ENCODE measurements at places on chromosomes 4 and X.

GRCh38 chr4:153468587-153468986 lies 2.4 kb downstream of the TMEM131L start:
- no peak for DNase-seq

- no peak for DNase-seq
Observed at GRCh38 chrX:136816975-136817374, 36.2 kb upstream of the ARHGEF6 start.

DNA sequence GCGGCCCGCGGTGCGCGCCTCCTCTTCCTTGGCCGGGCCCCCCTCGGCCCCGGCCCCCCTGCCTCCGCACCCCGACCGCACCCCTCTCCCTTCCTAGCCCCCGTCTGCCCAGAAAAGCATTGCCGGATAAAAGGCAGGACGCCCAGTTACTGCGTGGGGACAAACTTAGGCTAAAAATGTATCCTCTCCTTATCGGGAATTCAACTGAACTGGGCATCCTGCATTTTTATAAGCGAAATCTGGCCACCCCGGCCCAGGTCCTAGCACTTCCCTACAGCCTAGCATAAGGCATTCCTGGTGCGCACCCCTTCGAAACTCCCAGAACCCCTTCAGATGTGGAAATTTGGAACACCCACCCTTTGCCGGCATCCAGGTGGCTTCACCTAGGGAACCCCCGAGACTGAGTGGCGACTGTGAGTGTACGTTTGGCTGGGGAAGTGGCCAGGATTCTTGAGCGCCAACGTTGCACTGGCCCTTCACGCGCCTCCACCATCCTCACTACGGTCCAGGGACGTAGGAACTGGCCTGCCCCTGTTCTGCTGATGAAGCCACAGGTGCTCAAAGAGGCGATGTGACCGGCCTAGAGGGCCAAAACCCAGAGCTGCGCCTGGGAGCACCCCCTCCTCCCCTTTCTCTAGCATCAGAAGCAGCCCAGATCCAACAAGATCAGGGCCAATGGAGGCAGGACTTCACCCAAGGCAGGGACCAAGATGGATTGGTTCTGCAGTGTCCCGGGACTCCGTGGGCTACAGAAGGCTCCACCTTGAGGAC lies 5.7 kb upstream of the RNF4 start:
- no peak for DNase-seq

DNA sequence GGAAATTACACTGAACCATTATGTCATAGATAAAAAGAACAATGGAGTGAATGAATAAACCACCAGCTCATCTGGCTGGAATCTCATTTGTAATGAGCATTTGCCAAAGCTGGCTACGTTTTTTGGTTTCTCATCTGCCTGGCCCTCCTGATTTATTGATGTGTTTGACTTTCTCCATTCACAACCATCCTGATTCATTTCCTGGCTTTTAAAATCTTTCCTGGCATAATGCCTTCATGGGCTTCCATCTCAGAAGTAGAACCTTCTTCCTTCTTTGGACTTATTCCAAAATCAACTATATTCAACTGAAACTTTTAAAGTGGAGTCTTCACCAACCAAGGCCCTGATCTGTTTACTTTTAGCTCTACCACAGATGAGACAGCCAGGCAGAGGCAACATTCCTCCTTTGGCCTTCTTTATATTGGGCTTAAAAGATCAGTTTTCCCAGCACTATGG lies 36.0 kb upstream of the ARSJ start:
- no peak for DNase-seq

DNA sequence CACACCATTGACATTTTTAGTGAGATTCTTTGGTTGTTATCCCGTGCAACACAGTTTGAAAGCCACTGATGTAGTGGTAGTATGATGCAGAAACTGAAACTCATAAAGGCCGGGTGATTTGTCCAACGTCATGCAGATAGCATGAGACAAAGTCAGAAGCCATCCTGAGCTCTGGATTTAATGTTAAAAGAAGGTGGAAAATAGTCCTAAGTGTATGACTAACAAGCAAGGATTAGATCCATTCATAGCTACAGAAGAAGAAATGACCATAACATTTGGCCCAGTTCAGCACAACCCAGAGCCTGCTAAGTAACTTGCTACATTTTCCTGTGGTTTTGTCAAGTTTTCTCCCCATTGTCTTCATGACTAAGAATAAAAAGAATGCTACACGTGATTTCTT lies 142.4 kb downstream of the AMELX start:
- no peak for DNase-seq

DNA sequence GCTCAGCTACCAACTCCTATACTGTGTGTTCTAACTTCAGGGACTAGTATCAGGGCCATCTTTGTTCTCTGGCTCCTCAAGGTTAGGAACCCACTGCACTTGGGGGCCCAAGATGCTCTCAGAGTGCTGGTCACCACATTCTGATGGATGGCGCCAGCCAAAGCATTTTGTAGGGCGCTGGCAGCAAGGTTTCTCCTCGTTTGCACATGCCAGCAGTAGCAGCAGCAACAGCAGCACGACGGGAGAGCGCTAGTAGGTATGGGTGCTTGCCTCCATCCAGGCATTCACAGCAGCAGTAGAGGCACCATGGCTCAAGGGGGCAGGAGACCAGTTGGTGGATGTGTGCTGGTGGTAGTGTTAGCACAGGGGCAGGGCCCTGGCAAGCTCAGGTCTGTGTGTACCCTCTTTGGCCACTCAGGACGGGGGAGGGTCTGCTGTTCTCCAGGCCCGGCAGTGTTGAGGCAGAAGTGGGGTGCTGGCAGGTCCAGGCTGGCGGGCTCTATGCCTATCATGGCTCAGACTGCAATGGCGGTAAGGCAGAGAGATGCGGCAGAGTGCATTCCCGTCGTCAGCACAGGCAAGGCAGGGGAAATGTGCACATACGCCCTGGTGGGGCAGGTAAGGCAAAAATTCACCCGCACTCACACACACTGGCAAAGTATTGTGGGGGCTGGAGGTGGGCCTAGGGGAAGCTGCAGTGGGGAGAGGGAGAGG lies 56.6 kb downstream of the SERPINA7 start:
- DNase-seq: no peak

GRCh38 chr4:183544109-183544508 lies 39.3 kb downstream of the ING2 start:
- no peak for DNase-seq

GRCh38 chrX:119948381-119948780 lies 4.8 kb upstream of the NKAP start:
- DNase-seq: no peak

GRCh38 chrX:46200413-46200812 lies 344.8 kb downstream of the ZNF674 start:
- no peak for DNase-seq

- no peak for DNase-seq
Observed at GRCh38 chrX:82816562-82816961, 691.5 kb upstream of the POU3F4 start.

GRCh38 chr4:83109480-83110222 lies 4.9 kb downstream of the PLAC8 start:
- DNase-seq: no peak

DNA sequence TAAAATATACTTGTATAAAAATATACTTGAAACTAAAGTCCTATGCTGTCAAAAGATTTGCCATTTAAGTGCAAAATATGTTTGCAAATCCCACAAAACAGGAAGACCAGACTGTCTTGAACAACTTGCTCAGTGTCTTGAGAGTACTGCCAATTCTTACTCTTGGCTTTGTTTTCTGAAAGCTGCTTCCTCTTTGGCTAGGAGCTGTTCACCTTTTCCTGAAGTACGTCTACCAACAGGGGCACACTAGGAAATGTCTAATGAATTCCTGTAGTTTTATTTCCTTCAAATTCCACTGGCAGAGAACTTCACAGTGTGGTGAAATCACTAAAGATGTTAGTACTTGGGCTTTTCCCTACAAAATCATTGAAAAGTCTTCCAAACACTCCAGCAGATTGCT lies 46.4 kb upstream of the ABCG2 start:
- DNase-seq: no peak

DNA sequence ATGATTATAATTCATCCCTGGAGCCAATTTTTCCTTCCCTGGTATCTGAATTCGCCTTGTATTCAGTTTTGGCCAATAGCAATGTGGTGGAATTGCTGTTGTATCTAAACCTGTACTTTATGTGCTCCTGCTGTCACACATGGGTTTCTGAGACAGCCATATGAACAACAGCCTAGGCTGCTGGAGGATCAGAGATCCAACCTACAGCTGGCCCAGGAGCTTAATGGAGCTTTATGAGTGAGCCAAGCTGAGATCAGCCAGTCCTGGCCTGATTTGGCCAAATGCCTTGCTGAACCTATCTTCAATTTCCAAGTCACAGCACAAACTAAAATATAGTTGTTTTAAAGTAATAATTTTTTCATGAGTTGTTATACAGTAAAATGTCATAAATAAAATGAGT lies 1071.5 kb downstream of the PCDH7 start:
- DNase-seq: no peak

DNA sequence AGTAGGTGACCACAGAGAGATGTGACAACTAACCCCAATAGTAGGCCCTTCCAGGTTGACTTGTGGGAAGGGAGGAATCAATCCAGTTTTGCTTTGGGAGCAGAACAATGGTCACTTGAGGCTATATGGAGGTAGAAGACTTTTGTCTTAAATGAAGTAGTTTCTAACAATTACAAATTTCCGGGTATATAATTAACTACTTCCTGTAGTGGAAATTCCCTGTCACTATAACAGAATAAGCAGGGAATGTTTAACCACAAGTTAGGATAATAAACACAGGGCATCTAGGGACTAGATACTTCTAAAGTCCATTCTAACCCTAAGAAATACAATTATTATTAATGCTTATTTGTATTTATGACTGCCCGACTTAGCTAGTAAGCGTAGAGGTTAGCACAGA lies 99.0 kb upstream of the TRPC3 start:
- no peak for DNase-seq

- no peak for DNase-seq
Observed at GRCh38 chr4:25448379-25449109, 71.5 kb downstream of the ANAPC4 start.

- no peak for DNase-seq
Observed at GRCh38 chrX:149937871-149938426, 342 bp downstream of the EOLA2 start.

DNA sequence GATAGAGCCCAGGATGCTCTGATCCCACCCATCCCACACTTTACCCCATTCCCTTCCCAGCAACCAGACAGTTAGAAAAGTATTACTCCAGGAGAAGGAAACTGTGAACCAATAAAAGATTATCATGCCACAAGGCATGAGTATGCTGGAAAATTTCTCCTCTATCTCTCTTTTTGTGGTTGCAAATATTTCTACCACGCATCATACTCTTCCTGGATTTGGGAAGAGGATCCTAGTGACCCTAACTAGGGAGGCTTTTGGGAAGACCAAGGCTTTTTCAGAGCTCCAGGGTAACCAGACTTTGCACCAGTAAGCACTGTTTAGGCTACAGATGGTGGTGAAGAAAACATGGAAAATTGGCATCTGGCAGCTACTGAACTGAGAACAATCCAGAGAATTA lies 257.6 kb upstream of the CLNK start:
- DNase-seq: no peak

DNA sequence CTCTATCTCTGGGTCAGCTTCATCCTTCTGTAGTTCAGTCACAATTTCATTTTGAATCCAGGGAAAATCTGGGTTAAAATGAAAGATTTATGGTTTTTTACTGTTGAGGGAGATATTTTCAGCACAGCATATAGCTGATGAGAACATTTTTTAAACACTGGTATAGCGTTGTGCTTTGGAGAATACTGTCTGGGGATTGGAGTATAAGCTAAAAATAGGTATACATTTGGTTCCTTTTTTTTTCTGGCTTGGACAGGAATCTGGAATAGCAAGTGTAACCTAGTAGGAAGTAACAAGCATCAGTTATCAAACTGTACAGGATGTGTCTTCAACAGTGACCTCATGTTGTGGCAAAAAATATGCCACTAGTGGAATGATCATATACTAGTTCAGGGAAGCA lies 149.1 kb downstream of the GRXCR1 start:
- no peak for DNase-seq

GRCh38 chr4:109972786-109973528 lies 60.3 kb downstream of the EGF start:
- DNase-seq: no peak

GRCh38 chrX:133033010-133033409 lies 63.9 kb downstream of the USP26 start:
- DNase-seq: no peak

DNA sequence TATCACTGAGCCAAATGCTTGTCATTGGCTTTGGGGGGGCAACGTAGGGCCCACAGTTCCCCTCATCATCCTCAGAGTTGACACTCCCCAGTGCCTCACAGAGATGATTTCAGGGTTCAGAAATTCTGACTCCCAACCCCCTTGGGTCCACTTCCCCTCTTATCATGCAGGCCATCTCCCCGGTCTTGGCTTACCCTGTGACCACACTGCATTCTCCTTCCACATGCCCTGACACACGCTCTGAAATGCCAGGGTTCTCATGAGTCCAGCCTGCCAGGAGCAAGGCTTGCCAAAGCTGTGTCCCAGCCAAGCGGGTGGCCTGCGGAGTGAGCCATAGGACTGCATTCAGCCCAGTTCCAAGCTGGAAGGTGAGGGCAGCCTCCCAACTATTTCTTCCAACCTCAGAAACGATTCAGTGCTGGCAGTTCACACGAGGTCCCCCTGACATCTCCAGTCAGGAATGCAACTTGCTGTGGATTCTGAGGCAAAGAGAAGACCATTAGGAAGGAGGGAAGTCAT lies 101.2 kb downstream of the SMIM20 start:
- no peak for DNase-seq

GRCh38 chrX:71935476-71935875 lies 24.8 kb downstream of the NHSL2 start:
- DNase-seq: no peak

DNA sequence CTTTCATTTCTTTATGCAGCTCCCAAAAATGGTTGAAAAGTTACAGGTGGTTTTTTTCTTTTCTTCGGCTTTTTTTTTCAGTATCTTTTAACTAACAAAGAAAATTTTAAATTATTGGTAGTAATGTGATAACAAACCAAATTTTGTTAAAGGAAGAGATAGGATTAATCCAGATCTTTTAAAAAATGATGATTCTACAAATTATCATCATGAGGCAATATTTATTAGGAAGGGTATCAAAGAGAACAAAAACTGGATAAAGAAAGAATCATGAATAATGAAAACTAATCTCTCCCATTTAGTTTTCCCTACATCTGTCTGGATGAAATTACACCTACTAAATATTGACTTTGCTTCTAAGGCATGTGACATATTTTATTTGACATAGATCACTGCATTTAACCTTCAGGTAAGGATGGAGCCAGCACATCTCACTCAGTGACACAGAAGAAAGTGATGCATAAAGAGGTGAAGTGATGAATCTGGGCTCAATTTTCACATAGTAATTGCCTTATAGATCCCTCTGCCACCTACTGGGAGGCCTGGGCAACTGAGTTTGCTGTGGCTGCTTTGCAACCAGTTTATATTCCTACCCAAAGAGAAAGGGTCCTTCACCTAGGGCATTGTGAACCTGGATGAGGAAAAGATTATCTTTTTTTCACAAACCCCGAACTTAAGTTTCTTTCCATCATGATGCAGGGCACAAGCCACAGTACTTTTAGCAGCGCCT lies 155.6 kb downstream of the HNRNPD start:
- DNase-seq: no peak

GRCh38 chr4:876780-877179 lies 50.9 kb upstream of the CPLX1 start:
- no peak for DNase-seq
